Sigmoid colon (tissue), 7 donors: ENCODE measurements at places on chromosomes 13 and 19. TPM values are rescaled to one million over a fixed set of nuclear protein-coding genes. Genes with fewer than 3 reads are reported as not detected.

- no peak for DNase-seq
These were observed 16.8 kb downstream of the MEIS3 start for GRCh38 chr19:47402504-47402903.

The ZNF112 gene
- 3.3 TPM for total RNA-seq

DNA sequence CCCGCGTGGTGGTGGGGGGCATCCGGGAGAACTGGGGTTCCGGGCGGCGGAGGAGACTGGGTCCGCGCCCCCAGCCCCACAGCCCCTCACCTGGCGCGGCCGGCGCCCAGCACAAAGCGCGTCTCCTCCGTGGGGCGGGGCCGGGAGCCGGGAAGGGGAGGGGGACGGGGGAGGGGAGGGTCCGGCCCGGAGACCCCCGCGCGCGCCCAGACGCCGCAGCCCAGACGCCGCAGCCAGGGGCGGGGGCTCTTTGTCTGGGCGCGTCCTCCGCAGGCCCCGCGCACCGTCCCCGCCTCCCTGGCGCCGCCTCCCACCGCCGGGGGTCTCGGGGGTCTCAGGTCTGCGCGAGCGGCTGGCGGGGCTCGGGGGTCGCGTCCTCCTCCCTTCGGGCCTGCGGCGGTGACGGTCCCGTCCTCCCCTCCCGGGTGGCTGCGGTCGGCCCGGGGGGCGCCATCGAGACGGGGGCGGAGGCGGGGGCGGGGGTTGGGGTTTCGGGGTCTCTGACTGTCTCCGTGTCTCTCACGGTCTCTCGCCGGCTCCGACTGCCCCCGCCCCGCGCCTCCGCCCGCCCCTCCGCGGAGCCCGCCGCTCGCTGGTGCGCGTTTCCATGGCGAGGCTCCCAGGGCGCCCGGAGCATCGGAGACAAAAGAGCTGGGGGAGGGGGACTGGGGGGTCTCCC, at the start of gene PLPPR3:
Gene PLPPR3 (minus strand): TSS at position 131 of the 679 bp plus-strand sequence. CDS start 396 bp downstream, outside the sequence.
- DNase-seq = no peak

The TMEM190 gene
- not detected for total RNA-seq

- DNase-seq = peak; percentile 89
These were observed 665 bp downstream of the GPX4 start for GRCh38 chr19:1104311-1105007.
